HFF-Myc (cell line): ENCODE measurements at places on chromosomes 2 and 18.

- DNase-seq, result no peak
Measured at GRCh38 chr18:64678048-64678447, 529.2 kb upstream of the LINC00305 start.

GRCh38 chr18:35780937-35781336 is 191.5 kb upstream of the RMP24 start:
- DNase-seq, result no peak

- no peak for DNase-seq
Measured at GRCh38 chr2:39141334-39142271, 20.8 kb upstream of the SOS1 start.

DNA sequence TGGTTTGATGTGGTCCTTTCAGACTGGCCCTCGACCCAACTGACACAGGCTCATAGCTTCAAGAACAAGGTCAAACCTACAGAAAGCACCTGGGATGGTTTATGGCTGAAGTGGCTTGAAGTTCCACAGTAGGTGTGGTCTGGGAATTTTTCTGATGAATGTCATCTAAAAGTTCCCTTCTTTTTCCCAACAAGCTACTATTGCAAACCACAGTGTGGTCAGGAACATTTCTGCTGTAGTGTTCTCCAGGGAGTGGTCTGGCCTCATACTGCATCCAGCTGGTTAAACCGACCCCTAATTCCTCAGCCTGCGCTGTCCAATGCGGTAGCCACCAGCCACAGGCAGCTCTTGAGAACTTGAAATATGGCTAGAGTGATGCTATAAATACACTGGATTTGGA is 92.7 kb downstream of the FAM124B start:
- no peak for DNase-seq

- no peak for DNase-seq
Measured at GRCh38 chr2:232652505-232652851, 19.1 kb downstream of the EFHD1 start.

- DNase-seq, result no peak
Measured at GRCh38 chr2:10415048-10415447, 33.1 kb downstream of the ODC1 start.

GRCh38 chr2:197673106-197673505 is 2.3 kb downstream of the RFTN2 start:
- no peak for DNase-seq

GRCh38 chr2:142037744-142038143 is 93.1 kb downstream of the LRP1B start:
- DNase-seq, result peak; percentile 2

DNA sequence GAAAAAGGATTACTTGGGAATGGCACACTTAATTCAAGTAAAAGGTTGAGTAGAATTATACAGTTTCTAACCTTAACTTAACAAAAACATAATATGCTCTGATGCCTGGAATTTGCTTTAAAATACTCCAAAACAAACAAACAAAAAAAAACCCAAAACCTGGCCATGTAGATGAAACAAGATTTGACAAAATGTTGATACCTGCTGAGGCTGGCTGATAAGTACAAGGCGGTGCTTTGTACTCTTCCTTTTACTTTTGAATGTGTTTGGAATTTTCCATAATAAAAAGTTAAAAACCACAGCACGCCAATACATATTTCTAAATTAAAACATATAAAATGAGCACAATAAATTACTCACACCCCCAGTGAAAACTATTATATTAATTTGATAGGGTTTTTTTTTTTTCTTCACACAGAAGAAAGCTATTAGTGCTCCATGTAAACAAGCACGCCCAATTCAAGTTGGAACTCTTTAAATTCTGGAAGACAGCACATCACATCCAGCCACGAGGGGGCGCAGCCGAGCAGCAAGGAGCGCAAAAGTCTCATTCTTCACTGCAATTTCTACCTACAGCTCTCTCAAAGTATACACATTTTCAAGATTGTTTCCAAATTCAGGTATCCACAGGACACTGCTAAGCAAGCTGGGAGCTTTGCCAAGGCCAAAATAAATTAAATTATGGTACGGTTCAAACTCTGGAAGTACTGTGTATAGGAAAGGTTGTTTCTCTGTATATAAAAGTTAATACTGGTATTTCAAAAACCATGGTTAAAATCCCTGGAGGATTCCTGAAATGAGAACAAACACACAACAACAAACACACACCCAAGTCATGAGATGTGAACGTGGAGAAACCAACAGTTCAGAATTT is 7.5 kb downstream of the SERTAD2 start:
- no peak for DNase-seq

GRCh38 chr2:229712136-229712535 is 2.2 kb downstream of the DNER start:
- no peak for DNase-seq

DNA sequence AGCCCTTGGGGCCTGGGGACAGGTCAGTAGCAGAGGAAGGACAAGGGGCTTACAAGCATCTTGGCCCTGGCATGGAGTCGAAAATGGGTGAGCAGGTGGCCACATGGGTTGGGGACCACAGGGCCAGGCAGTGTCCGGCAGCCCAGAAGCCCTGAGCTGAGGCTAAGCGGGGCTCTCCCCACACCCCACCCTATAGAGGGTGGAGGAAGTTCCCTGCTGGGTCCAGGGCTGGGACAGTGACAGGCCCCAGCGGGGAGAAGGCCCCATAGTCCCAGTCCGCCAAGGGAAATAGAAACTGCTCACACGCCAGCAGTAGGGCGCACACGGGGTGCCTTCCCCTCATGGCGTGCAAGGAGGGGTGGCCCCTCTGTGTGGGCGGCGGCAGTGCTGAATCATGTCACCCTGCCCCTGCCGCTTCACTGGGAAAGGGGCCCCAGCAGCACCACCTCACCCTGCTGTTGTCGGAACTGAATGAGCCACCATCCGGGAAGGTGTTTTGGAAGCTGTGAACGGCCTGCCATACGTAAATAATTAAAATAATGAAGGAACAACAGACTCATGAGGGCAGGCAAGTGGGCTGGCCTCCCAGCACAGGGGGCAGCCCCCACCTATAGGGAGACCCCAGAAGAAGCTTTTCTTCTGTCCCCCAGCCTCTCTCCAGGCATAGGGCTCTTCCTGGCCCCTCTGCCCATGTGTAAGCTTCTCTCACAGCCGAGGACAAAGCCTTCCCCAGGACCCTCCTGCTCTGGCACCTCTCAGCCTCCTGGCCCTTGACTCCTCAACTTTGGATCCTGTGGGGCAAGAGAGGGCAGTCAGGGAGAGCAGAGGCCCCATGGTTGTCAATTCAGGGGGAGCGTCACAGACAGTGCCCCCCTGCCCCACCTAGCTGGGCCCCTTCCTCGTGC is 12.7 kb upstream of the DUSP2 start:
- DNase-seq, result no peak

DNA sequence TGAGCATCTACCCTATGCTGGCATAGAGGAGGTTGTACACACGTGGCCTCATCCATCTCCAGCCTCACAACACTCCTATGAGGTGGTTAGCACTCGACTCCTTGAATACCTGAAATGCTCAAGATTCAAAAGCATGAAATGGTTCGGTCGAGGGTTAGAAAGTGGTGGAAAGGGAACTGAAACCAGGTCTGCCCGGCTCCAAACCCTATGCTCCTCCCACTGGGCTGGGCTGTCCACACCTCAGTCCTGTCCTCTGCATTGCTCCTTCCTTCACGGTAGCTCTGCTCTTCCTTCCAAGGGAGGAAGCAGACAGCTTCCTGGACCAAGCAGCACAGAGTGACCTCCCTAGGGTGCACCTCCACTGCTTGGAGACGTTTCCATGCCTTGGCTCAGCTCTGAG is 565.2 kb upstream of the ID2 start:
- DNase-seq, result no peak

- no peak for DNase-seq
Measured at GRCh38 chr18:34592961-34593382, 117.1 kb upstream of the DTNA start.

GRCh38 chr2:11684894-11685460 is 15.0 kb upstream of the NTSR2 start:
- no peak for DNase-seq

- DNase-seq, result peak; percentile 24
Measured at GRCh38 chr2:121530212-121530705, 421 bp upstream of the RNU4ATAC start.
